Smooth muscle cell of trachea (primary cell): ENCODE measurements at places on chromosomes 2 and 18. TPM values are rescaled to one million over a fixed set of nuclear protein-coding genes. Genes with fewer than 3 reads are reported as not detected.

The FTCDNL1 gene
- total RNA-seq: 3.3 and 4.5 TPM in 2 replicates

The RUFY4 gene
- total RNA-seq: not detected in 2 replicates

The UGT1A8 gene
- not detected in 2 replicates for total RNA-seq

The PRKRA gene
- total RNA-seq: 48.4 and 52.1 TPM in 2 replicates

The THSD7B gene
- total RNA-seq: 0.33 TPM in 1 of 2 replicates, not detected in the other
